ENCODE measurements at places on chromosomes 4 and X. TPM values are rescaled to one million over a fixed set of nuclear protein-coding genes. Genes with fewer than 3 reads are reported as not detected.

- no peak for DNase-seq
Measured at GRCh38 chrX:155046129-155046810, 19.6 kb downstream of the FUNDC2 start.

DNA sequence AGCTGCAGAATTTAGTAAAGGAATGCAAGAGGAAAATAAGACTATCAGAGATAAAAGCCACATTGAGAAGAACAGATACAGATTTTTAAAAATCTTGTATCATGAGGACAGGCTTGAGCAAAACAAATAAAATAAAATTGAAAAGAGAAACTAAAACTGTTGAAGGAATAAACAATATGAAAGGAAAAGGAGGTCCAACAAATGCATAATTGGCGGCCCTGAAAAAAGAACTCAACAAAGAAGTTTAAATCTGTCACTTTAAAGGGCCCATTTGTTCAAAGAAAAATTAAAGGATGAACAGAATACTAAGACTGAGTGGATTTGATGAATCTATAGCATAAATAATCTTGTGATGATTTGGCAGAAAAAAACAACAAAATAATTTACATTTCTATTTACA lies 36.5 kb downstream of the TMPRSS11B start:
- DNase-seq = no peak

Gene FDCSP
- total RNA-seq = 0.75 TPM

- DNase-seq = no peak
Measured at GRCh38 chr4:148366251-148366650, 76.0 kb downstream of the NR3C2 start.

GRCh38 chr4:96379524-96379923 lies 539.6 kb downstream of the PDHA2 start:
- no peak for DNase-seq

Gene RBM46
- 0.43 TPM for total RNA-seq

Gene GAGE10
- not detected for total RNA-seq

Gene TACR3
- total RNA-seq = not detected

Gene REELD1
- total RNA-seq = 0.13 TPM

All from mesothelial cell of epicardium (in vitro differentiated cells).